ENCODE measurements at places on chromosomes 5 and 9.

DNA sequence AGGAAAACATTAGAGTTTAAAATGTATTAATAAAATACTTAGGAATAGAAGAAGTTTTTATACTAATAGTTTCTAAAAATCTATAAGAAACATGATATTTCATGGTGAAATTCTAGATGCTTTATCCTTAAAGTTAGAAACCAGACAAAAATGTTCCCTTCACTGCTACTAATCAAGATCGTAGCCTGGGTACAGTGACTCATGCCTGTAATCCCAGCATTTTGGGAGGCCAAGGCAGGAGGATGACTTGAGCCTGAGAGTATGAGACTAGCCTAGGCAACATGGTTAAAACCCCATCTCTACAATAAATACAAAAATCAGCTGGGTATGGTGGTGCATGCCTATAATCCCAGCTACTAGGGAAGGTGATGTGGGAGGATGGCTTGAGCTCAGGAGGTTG is 30.4 kb upstream of the KLF9 start:
- no peak for DNase-seq

DNA sequence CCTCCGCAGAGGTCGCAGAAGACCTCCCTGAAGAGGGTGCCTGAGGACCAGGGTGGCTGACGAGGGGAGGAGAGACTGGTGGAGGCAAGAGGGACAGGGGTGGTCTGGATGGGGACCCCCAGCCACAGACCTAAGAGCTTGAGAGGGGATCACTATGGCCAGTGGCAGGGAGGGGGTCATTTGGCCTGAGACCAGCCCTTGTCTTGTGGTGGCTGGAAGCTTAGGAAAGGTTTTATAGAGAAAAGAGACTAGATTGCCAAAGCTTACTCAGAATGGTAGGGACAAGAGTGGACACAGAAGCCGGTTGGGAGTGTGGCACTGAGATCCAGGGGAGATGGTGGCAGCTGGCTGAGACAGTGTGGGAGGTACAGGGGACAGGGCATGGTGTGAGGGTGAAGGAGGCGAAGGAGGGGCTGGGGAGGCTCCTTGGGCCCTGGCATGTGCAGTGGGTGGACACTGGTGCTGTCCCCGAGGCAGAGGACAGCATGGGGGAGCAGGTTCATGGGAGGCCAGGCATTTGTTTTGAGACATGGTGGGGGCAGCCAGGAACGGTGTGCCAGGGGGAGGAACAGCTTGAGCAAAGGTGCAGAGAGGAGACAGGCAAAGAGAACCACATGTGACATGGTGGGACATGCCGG is 123.0 kb downstream of the C9orf50 start:
- DNase-seq, result no peak

DNA sequence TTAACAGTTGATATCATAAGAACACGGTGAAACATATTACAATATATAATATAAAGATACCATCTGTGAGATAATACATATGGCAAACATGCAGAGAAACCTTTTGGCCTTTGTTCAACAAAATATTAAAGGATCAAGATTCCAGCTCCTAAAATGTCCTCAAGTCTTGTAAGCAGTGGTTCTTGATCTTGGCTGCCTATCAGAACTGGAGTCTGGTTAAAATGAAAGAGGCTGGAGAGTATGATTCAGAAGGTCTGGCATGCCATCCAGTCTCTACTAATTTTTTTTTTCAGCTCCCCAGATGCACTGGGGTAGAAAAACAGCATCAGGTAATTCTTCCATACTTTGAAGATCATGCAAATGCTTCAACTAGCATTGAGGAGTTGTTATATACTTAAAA is 83.2 kb downstream of the TNC start:
- no peak for DNase-seq

GRCh38 chr5:180128671-180129261 is 57.2 kb upstream of the RNF130 start:
- DNase-seq, result no peak

DNA sequence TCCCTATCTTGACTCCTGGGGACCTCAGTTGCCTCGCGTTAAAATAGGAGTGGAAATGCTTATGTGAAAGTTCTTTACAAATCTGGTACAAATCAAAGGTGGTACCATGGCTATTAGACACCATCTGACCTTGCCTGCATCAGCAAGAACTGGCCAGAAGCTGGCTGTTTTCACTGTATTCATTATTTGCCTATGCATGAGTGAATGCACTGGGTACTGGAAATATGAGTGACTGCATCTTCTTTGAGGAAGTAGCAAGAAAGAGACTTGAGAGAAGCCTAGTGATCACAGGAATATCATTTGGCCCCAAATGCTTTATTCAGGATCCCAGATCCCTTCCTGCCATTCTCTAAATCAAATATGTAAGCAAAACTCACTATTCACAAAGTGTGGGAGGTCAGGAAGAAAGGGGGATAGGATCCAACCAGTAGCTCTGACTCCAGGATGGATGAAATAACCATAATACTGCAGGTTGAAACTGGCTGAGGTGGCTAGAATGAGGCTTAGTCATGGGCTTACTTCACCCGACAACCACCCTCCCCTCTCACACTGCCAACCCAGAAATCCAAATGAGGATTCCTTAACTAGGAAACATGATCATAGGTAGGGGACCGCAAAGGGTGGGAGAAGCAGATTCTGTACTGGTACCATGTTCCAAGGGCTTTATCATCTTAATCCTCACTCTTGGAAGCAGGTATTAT is 56.7 kb downstream of the FAM114A2 start:
- no peak for DNase-seq

DNA sequence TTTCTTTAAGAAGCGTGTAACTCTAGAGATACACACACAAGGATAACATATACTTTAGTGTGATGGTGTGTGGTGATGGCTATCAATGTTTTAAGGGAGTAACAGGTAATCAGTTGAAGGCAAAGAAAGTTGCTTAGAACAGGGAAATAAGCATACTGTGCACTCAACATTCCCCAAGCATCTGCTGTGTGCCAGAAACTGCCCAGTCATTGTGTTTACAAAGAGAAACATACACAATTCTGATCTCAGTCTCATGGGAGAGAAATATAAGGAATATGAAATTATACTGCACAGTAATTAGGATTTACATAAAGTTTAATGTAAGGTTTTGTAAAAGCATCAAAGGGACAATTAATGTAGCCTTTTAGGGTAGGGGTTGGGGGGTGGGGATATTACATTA is 224.1 kb upstream of the TYRP1 start:
- DNase-seq, result no peak

DNA sequence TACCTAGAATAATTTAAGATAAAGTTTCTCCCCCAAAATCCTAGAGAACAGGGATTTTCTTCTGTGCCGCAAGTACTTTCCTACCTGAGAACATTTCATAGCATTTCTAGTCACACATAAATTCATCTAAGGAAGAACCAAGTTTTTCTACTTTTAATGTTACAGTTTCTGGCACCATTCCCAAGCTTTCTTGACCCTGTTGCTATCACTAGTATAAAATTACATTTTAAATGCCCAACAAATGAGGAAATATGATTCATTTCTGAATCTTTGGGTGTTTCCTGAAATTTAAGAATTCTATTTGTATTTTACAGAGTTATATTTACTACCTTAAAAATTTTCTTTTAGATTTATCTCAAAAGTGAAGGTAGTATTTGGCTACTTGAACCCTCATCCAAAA is 137.8 kb downstream of the LPAR1 start:
- no peak for DNase-seq

GRCh38 chr5:38650540-38650939 is 94.1 kb upstream of the LIFR start:
- no peak for DNase-seq

DNA sequence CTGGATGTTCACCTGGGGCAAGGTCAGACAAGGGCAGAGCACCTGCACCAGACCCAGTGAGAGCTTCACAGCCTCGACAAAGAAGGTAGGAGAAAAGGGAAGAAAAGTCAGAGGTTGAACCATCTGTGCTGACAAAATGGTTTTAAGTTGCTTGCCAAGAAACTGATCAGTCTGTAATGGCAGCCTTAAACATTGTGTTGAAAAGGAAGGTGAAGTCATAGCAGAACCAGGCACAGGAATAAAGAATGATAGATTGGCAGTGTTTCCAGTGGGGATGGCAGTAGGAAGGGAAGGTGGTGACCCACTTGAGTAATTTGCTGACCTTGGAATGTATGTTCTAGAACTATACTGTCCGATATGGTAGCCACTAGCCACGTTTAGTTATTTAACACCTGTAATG is 34.2 kb downstream of the HTR4 start:
- no peak for DNase-seq

DNA sequence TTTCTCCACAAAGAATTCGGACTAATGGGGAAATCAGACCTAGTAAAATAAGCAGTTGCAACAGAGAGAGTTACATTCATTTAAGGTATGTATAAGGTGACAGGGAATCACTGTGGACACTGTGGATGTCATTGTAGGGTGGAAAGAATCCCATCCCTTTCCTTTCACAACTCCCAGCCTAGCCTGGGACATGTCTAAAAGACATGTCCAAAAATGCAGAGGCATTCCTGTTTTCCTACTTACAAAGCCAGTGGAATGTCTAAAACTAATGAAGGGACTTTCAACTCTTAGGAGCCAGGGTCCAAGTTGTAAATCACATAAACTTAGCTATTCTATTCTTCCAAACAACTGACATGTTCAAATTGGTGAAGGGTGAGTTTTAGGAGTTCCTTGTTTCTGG is 511.0 kb downstream of the PRELID2 start:
- DNase-seq, result no peak
